ENCODE measurements at places on chromosomes 2 and 18.

GRCh38 chr18:7601936-7602335 lies 34.8 kb downstream of the PTPRM start:
- no peak for DNase-seq

GRCh38 chr2:237472187-237472712 lies 14.8 kb upstream of the MLPH start:
- DNase-seq: no peak

DNA sequence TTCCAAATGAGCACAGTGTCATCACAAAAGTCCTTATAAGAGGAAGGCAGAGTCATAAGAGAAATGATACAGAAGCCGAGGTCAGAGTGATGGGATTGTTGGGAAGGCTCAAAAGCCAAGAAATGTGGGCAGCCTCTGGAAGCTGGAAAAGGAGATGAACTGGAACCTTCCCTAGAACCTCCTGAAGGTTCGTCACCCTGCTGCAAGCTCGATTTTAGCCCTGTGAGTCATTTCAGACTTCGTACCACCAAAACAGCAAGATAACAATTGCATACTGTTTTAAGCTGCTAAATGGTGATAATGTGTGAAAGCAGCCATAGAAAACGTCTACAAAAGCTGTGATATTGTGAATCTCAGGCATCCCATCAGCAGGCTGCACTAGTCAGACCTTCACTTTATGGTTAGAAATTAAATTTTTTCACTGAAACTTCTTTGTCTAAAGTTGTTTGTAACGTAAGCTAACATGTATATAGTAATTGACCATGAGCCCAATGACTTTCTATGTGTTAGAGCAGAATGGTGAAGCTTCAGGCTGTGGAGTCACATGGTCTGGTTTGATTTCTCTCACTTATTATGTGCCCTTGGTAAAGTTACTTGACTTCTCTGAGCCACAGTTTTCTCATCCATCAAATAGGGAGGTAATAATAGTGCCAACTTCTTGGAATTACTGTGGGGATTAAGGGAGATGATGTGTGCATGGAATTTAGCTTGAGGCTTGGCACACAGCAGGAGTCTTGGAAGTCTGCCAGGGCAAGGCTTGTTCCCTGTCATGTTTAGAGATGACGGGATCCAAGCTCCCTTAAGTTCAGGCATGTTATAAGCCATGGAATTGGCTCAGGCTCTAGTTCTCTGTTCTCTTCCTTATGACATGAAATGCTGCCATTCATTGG lies 132.0 kb upstream of the CCDC195 start:
- no peak for DNase-seq

- DNase-seq: no peak
These were observed 48.2 kb downstream of the TWIST2 start for GRCh38 chr2:238895891-238896600.

DNA sequence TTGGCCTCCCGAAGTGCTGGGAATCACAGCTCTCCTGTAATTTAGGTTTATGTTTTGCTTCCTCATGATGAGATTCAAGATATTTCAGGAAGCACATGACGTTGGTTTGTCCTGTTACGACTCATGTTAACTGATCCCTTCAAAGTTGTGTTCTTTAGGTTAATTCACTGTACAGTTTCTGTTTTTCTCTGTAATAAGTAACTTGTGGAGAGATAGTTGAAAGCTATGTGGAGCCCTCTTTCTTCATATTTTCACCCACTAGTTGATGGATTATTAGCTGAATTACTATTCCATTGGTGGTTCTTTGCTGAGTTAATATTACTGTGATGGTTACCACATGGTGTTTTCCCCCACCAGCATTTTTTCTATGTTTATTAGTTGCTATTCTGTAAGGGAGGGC lies 18.3 kb upstream of the CHCHD5 start:
- no peak for DNase-seq

- DNase-seq: no peak
These were observed 53.2 kb upstream of the ALKAL2 start for GRCh38 chr2:341017-341542.

DNA sequence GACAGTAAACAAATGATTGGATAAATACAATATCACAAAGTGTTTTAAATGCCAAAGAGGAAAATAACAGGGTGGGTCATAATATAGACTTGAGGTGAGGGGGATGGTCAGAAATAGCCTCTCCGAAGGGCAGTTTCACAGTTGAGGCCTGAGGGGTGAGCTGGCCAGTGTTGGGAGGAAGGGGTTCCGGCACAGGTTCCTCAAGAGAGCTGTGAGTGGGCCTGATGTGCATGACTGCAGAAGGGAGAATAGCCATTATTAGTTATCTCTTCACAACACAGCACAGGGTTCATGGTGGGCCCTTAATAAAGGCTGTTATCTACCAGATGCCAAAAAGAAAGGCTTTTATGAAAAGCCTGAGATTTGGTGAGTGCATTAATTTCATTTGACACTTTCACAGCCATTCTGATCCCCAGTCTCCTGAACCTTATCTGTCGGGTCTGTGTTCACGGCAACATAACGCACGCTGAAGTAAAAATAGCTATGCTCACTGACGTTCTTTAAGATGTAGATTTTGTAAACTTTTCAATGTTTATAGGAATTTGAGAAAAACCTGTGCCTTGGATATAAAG lies 39.6 kb downstream of the POLR1A start:
- no peak for DNase-seq

- DNase-seq: no peak
These were observed 154.0 kb downstream of the TMEM17 start for GRCh38 chr2:62352031-62352430.

DNA sequence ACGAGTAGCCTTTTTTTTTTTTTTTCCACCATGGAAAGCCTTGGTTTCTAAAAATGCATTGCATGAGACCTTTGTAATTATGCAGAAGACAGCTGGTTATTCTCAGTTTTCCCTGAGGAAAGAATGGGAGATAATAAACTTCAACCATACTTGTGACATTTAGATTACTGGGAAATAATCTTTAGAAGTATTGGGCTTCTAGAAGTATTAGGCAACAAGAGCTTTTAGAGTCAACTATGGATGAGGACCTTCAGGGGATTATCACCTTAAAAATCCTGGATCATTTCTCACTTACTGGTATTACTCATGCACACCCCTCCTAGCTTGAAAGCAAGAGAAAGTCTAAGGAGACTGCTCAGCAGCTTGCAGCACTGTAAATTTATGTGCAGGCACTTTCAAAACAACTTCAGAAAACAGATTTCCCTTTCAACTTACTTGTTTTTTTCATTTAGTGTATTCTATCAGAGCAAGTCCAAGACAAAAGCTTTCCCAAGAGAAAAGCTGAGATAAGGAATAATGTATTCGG lies 175.9 kb downstream of the NRXN1 start:
- DNase-seq: no peak

- DNase-seq: no peak
These were observed 850 bp downstream of the CATIP start for GRCh38 chr2:218357236-218358177.

- no peak for DNase-seq
These were observed 125.7 kb downstream of the PDE1A start for GRCh38 chr2:182301093-182301492.

DNA sequence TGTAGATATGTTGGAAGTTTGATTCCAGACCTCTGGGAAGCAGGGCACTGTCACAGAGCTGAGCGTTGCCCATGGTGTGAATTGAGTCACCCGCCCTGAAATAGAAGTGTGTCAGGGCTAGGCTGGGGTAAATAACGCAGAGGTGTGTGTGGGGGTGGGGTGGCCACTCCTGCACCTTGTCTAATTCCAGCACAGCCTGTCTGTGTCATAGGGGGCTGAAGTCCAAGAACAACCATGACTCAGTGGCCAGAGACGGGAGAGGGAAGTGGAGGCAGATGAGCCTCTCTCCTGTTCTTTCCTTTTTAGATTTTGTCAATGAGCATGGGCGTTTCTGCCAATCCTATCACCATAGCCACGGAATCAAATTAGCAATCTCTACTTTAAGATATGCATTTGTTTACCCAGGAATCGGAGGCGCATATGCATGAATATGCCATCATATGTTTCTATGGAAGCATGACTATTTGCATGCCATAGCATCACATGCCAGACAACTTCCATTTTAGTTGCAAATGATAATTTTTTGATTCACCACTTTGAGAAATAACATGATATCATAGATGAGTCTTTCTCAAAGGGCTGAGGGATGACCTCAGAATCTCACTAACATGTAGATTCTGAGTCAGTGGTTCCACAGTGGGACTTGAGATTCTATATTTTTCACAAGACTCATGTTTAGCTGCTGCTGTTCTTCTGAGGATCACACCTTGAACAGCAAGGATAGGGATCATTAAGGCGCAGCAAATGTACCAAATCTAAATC lies 852.9 kb downstream of the DCDC2C start:
- no peak for DNase-seq

DNA sequence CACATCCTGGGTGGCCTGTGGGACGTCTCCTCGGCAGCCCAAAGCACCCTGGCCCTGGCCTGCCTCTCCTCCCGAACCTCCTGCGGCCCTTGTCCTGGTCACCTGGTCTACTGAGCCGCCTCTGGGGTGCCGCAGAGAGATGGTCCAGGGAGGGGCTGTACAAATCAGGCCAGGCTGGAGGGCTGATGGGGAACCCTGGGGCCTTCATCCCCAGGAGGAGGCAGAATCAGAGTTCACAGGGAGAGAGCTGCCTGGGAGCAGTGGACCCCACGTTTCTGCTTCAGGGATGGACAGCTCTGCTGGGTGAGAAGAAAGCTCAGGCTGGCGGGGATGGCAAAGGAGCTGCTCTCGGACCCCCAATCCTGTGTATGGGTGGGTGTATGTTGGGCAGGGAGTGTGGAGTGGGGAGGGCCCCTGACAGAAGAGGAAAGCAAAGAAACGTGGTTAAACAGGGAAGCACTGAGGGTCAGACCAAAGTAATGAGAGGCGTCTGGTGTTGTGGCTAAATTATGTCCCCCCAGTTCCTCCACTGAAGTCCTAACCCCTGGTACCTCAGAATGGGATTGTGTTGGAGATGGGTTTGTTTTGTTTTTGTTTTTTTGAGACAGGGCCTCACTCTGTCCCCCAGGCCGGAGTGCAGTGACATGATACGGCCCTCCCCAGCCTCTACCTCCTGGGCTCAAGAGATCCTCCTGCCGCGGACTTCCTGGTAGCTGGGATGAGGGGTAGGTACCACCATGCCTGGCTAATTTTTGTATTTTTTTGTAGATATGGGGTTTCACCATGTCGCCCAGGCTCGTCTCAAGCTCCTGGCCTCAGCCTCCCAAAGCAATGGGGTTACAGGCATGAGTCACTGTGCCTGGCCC lies 73.4 kb upstream of the SMAD7 start:
- no peak for DNase-seq

- DNase-seq: no peak
These were observed 616.7 kb downstream of the TDRD15 start for GRCh38 chr2:21740484-21740883.

DNA sequence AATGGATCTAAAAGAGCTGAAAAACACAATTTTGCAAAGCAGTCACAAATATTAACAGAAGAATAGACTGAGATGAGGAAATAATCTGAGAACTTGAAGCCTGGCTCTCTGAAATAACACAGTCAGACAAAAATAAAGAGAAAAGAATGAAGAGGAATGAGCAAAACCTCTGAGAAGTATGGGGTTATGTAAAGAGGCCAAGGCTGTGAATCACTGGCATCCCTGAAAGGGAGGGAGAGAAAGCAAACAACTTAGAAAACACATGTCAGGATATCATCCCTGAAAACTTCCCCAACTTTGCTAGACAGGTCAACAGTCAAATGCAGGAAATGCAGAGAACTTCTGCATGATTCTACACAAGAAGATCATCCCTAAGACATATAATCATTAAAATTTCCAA lies 73.5 kb upstream of the LHCGR start:
- no peak for DNase-seq

DNA sequence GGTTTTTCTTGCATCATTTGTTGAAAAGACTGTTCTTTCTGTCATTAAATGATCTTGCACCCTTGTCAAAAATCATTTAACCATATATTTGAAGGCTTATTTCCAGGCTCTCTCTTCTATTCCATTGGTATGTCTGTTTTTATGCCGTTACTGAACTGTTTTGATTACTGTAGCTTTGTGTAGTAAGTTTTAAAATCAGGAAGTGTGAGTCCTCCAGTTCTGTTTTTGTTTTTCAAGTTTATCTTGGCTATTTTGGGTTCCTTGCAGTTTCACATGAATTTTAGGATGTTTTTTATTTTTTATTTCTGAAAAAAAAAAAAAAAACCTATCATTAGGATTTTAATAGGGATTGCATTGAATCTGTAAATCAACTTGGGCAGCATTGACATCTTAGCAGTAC lies 39.0 kb downstream of the SLC39A10 start:
- no peak for DNase-seq

DNA sequence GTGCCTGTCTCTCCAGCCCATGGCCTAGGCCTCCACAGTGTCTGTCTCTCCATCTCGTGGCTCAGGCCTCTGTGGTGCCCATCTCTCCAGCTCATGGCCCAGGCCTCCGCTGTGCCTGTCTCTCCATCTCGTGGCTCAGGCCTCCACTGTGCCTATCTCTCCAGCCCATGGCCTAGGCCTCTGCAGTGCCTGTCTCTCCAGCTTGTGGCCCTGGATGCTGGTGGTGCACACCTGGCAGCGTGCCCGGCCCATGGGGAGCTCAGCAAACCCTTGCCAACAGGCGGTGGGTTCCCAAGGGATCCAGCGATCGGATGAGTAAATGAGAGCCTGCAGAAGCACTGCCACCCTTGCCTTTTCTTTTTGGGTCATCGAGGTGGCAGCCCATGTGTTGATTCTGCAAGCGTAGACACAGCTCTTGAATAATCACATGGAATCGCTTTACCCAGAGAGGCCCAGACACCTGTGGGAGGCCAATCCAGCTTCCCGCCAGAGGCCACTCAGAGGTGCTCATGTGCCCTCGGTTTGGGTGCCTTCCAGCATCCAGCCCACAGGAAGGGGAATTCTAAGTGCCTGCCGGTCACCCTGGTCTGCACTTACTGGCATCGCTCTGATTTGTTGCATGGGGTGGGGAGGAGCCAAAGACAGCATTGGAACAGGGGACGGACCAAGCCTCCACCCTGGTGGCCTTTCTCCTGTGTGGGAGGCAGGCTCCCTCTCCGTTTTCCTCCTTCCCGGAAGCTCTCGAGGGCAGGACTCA lies 101.8 kb upstream of the HDAC4 start:
- DNase-seq: no peak

GRCh38 chr2:81242501-81242900 lies 937.9 kb upstream of the LRRTM1 start:
- DNase-seq: no peak

DNA sequence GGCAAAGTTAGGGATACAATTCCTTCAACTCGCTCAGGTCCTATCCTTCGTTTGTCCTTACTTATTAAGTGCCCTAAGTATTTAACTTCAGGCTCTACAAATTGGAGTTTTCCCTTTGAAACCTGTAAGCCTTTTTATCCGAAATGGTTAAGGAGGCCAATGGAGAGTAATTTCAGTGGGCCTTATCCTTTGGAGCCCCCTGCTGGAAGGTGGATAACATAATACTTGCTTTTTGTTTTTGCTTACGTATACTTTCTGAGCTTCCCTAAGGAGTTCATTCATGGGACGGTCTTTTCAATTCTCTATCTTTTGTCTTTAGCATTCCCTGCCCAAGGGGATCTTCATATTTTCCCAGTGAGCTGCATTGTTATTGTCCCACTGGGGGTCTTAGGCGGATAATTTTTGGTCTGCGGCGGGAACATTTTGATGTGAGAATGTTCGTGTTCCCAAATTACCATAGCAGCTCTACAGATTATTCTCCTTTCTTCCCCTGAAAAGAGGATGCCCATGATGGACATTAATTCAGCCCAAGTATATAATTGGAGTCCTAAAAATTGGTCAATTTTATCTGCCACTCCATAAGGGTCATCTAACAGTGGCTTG lies 34.4 kb upstream of the TRAPPC8 start:
- no peak for DNase-seq

GRCh38 chr2:176149481-176149938 lies 1.8 kb upstream of the HOXD4 start:
- DNase-seq: no peak

Data from activated naive CD8-positive, alpha-beta T cell treated with anti-CD3 and anti-CD28 coated beads, Interleukin-2, amount 50 U/mL, for 16 hours (primary cell).